Activated CD8-positive, alpha-beta T cell treated with anti-CD3 and anti-CD28 coated beads, Interleukin-2, amount 10 ng/mL, durations not matched to agents 7 days and 5 days (primary cell): ENCODE measurements at places on chromosomes 2 and 18.

- H3K4me3 ChIP-seq: no peak overlapping the region
- no peaks in the 10 kb centered on the region for H3K4me1 ChIP-seq
- no peaks in the 10 kb centered on the region for H3K27me3 ChIP-seq
- no peak for DNase-seq
- H3K27ac ChIP-seq: no peak overlapping the region
Observed at GRCh38 chr2:127479219-127479825, 47.0 kb downstream of the IWS1 start.

DNA sequence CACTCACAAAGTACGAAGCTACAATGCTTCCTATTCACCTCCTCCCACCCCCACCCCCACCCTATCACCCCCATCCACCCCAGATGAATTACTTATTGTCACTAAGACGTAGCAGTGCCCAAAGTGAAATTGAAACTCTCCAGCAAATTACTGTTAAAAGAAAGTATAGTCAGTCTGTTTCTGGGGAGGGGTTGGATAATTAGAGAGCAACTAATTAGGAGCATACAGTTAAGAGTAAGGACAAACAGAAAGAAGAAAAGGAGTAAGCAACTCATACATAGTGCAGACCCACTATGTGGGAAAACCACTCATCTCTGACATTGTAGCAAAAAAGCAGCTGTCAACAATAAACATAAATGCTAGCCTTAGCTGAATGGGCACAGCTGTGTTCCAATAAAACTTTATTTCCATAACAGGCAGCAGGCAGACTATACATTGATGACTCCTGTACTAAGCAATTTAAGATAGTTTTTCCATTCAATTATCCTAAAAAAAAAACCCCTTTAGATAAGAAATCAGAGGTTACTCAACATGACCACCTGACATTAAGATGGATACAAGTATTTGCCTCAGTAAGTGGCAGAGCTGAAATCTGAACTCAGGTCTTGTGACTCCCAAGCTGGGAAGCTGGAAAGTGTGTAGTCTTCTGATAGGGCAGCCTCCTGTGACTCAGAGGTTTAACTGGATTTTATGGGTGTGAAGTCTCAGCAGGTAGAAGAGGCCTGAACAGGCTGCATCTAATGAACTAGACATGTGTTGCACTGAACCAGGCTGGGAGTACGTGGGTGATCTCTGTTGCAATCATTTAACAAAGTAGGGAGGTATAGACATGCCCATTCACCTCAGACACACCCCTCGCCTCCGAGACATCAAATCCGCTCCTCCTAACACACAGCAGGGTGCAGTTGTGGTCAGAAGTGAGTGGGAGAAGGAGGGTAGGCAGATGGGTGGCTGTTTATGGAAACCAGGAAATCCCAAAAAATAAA is 171.8 kb upstream of the KLF7 start:
- H3K4me3 ChIP-seq: peak overlapping the region; percentile 37
- peak overlapping the region; percentile 66 for H3K27ac ChIP-seq
- peaks cover 39% of the 10 kb centered on the region for H3K4me1 ChIP-seq
- H3K36me3 ChIP-seq: no peaks in the 10 kb centered on the region

DNA sequence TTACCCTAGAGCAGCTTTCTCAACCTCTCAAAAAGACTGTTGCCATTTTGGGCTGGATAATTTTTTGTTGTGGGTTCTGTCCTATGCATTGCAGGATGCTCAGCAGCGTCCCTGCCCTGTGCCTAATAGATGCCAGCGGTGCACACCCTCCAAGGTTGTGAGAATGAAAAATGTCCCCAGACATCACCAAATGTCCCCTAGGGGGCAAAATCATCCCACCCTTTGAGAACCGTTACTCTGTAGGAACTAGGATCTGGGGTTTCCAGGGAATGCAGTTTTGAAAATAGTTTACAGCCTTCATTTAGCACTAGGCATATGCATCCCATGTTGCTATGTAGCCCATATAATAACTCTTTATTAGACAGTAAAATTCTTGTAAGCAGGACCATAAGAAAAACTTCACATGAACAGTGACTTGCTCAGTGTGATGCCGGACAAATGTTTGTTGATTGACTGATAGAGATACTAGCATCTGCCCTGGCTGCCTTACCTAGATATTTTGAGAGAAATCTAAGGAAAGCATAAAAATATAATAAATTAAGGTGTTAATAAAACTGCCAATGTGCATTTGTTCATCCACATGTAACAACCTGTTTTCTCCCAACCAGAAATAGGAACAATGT is 79.2 kb upstream of the EPC2 start:
- no peak for DNase-seq
- no peaks in the 10 kb centered on the region for H3K36me3 ChIP-seq
- H3K4me3 ChIP-seq: no peak overlapping the region
- peaks cover 17% of the 10 kb centered on the region for H3K4me1 ChIP-seq

DNA sequence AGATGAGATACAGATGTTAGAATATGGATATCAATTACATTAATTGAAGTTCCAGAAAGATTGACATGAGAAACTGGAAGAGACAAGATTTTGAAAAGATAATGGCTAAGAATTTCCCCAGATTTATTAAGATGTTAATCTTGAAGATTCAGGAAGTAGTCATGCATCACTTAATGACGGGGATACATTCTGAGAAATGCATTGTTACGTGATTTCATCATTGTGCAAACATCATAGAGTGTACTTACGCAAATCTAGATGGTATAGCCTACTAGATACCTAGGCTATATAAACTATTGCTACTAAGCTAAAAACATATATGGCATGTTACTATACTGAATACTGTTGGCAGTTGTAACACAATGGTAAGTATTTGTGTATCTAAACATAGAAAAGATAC is 6.8 kb upstream of the CHMP3 start:
- no peaks in the 10 kb centered on the region for H3K4me1 ChIP-seq
- no peaks in the 10 kb centered on the region for H3K36me3 ChIP-seq
- no peak for DNase-seq
- H3K4me3 ChIP-seq: no peak overlapping the region
- no peak overlapping the region for H3K27ac ChIP-seq
- no peaks in the 10 kb centered on the region for H3K27me3 ChIP-seq

DNA sequence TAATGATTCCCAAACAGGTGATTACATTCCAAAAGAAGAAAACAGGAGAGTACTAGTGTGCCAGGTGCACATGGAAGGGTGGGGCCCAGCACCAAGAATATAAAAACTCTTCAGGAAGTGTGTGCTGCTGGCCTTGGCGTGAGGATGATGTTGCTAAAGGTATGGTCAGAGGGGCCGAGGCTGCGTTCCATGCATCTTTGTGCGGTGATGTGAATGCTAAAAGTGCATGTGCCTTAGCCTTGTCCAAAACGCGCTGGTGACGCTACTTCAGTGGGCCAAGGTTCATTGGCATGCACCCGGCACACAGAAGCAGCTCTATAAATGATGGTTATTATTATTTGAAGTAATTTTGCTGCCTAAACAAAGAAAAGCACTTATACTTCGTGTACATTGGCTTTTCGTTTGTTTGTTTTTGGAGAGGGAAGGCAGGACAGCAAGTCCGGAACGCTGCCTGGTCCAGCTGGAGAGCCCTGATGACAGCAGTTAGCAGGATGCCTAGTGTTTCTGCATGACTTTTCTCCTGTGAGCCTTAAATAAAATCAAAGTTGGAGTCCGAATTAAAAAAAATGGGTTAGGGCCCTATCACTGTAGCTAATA is 2.9 kb downstream of the ALKAL2 start:
- no peak for DNase-seq
- no peak overlapping the region for H3K27ac ChIP-seq
- H3K4me3 ChIP-seq: no peak overlapping the region
- H3K4me1 ChIP-seq: peaks cover 8% of the 10 kb centered on the region

GRCh38 chr2:119212139-119212800 is 11.4 kb upstream of the STEAP3 start:
- H3K4me1 ChIP-seq: no peaks in the 10 kb centered on the region
- DNase-seq: no peak
- no peaks in the 10 kb centered on the region for H3K36me3 ChIP-seq
- H3K27ac ChIP-seq: no peak overlapping the region

- peak; percentile 55 for DNase-seq
- no peak overlapping the region for H3K4me3 ChIP-seq
- H3K27ac ChIP-seq: no peak overlapping the region
- H3K27me3 ChIP-seq: peaks cover 13% of the 10 kb centered on the region
- H3K36me3 ChIP-seq: peaks cover 6% of the 10 kb centered on the region
Observed at GRCh38 chr2:112636605-112637288, 9.0 kb upstream of the SLC20A1 start.
